ENCODE measurements at places on chromosomes 11 and 22. TPM values are rescaled to one million over a fixed set of nuclear protein-coding genes. Genes with fewer than 3 reads are reported as not detected.
A peak's percentile ranks its signal among the peaks of the same experiment; 100 is the strongest.

DNA sequence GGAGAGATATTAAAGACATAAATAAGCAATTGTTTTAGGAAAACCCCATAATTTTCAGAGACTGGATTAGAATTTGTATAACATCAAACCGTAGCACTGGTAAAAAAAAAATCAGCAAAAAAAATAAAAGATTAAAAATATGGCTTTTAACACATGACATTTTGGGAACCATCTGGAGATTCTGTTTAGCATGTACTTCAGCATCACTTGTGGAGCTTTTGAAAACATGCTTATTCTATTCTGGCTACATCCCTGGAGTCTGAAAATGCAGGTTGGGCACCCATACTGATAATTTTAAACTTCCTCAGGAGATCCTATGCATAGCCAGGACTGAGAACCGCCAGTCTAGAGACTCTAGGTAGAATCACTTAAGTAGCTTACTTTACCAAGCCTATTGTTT is 1190.9 kb downstream of the LRRC4C start:
- no peak overlapping the region for H3K27ac ChIP-seq
- no peak for DNase-seq
- H3K27me3 ChIP-seq: no peaks in the 10 kb centered on the region
- H3K4me1 ChIP-seq: no peaks in the 10 kb centered on the region
- no peaks in the 10 kb centered on the region for H3K36me3 ChIP-seq

The CYTH4 gene
- total RNA-seq: 107 TPM

The TTC9C gene
- total RNA-seq: 44.3 TPM

- no peak for DNase-seq
- H3K4me1 ChIP-seq: no peaks in the 10 kb centered on the region
- no peak overlapping the region for H3K4me3 ChIP-seq
- no peak overlapping the region for H3K27ac ChIP-seq
- no peaks in the 10 kb centered on the region for H3K36me3 ChIP-seq
Measured at GRCh38 chr11:7046474-7047175, 26.3 kb downstream of the NLRP14 start.

The FAM180B gene
- not detected for total RNA-seq

DNA sequence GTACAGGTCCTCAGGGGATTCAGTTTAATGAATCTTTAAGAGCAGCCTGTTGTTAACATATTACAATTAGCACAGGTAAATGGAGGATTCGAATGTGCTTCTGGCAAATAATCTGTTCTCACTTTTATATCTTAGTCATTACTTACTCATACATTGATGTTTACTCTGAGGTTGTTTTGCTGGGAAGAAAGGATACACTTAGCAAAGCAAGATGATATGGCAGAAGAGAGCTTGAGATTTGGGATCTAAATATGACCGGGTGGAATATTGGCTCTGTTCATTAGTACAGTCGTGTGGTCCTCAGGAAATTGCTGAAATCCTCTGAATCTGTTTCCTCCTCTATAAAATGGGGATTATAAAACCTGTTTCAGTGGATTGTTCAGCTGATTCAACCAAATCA is 59.7 kb downstream of the SPON1 start:
- peaks cover 11% of the 10 kb centered on the region for H3K27me3 ChIP-seq
- DNase-seq: no peak
- no peak overlapping the region for H3K27ac ChIP-seq
- no peaks in the 10 kb centered on the region for H3K4me1 ChIP-seq
- no peak overlapping the region for H3K4me3 ChIP-seq

- H3K36me3 ChIP-seq: peaks cover 3% of the 10 kb centered on the region
- H3K4me3 ChIP-seq: peak overlapping the region; percentile 63
- H3K27me3 ChIP-seq: no peaks in the 10 kb centered on the region
- H3K27ac ChIP-seq: peak overlapping the region; percentile 95
- DNase-seq: peak; percentile 86
Measured at GRCh38 chr22:26642465-26643417, 14.6 kb upstream of the MIAT start.

- H3K36me3 ChIP-seq: no peaks in the 10 kb centered on the region
- H3K27me3 ChIP-seq: no peaks in the 10 kb centered on the region
- H3K27ac ChIP-seq: no peak overlapping the region
- H3K4me1 ChIP-seq: no peaks in the 10 kb centered on the region
- no peak for DNase-seq
Measured at GRCh38 chr22:28105413-28105812, 186.4 kb upstream of the PITPNB start.

- no peaks in the 10 kb centered on the region for H3K36me3 ChIP-seq
- H3K4me3 ChIP-seq: no peak overlapping the region
- DNase-seq: no peak
- H3K27me3 ChIP-seq: peaks cover 11% of the 10 kb centered on the region
- H3K27ac ChIP-seq: no peak overlapping the region
Measured at GRCh38 chr22:18056161-18056666, 21.6 kb upstream of the PEX26 start.

DNA sequence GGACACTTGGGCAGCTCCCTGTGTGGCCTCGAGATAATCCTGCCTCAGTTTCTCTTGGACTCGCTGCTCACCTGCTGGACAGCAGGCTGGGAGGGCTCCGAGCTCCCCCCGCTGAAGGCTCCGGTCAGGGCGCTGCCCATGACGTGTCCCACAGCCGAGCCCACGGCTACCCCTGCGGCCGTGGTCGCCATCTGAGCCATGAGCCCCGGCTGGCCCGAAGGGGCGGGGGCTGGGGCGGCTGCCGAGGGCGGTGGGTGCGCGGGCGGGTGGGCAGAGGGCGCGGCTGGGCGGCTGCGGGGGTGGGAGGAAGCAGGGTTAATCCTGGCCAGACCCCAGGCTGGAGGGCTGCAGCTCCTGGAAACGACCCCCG is 484 bp downstream of the CHCHD10 start:
- H3K27ac ChIP-seq: peak overlapping the region; percentile 79
- H3K4me3 ChIP-seq: peak overlapping the region; percentile 82
- peaks cover 63% of the 10 kb centered on the region for H3K4me1 ChIP-seq
- H3K36me3 ChIP-seq: peaks cover 22% of the 10 kb centered on the region

The TSPAN18 gene
- 8.7 TPM for total RNA-seq

GRCh38 chr11:102452461-102453301 is at the start of gene TMEM123:
Gene TMEM123, minus strand, starts transcription at chr11:102452765. Its CDS starts 142 bp downstream, at chr11:102452623.
- H3K4me3 ChIP-seq: peak within 1 kb of the TSS; percentile 97
- DNase-seq: peak; percentile 96
- peaks cover 41% of the 10 kb centered on the region for H3K36me3 ChIP-seq
- H3K4me1 ChIP-seq: peaks cover 77% of the 10 kb centered on the region
- no peaks in the 10 kb centered on the region for H3K27me3 ChIP-seq

The CTSW gene
- total RNA-seq: 381 TPM

GRCh38 chr22:39469681-39470450 is 13.1 kb downstream of the MGAT3 start:
- peak overlapping the region; percentile 36 for H3K27ac ChIP-seq
- no peaks in the 10 kb centered on the region for H3K27me3 ChIP-seq
- H3K4me1 ChIP-seq: peaks cover 35% of the 10 kb centered on the region
- H3K36me3 ChIP-seq: no peaks in the 10 kb centered on the region
- DNase-seq: no peak

DNA sequence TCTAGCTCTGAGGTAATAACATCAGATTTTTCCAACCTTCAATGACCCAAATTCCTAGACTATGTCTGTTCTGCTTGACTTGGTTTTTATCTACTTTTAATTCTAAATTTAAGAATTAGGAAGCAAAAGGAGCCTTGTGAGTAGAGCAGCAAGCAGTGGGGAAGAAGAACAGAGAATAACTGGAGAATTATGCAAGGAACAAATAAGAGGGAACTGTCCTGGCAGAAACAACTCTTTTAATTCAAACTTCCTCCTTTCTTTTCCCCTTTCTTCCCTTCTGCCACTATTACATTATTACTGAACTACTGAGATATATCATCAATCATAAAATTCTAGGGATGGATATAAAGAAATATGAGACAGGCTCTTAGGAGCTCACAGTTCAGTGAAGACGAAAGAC is 276.1 kb downstream of the SBF2 start:
- DNase-seq: no peak
- no peaks in the 10 kb centered on the region for H3K36me3 ChIP-seq
- peaks cover 10% of the 10 kb centered on the region for H3K4me1 ChIP-seq
- no peaks in the 10 kb centered on the region for H3K27me3 ChIP-seq

DNA sequence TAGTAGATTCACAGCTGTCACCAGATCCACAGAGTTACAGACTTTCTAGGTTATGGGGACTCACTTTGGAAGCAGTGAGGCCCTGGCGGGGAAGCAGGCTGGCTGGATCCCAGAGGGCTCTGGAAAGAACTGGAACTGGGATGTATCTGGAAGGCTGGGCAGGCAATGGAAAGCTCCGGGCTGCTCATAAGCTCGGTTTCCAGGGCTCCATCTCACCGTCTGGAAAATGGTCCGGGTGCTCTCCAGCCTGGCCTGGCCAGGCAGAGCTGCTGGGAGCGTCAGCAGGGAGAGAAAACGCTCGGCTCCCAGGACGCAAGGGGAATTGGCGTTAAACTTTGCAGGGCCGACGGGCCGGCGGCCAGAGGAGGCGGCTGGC is 335 bp upstream of the SEZ6L start:
- DNase-seq: no peak
- no peaks in the 10 kb centered on the region for H3K4me1 ChIP-seq
- no peak overlapping the region for H3K27ac ChIP-seq
- peaks cover 52% of the 10 kb centered on the region for H3K27me3 ChIP-seq

- no peaks in the 10 kb centered on the region for H3K4me1 ChIP-seq
- H3K36me3 ChIP-seq: no peaks in the 10 kb centered on the region
- no peak for DNase-seq
- peaks cover 19% of the 10 kb centered on the region for H3K27me3 ChIP-seq
Measured at GRCh38 chr11:11748706-11749365, 92.9 kb upstream of the USP47 start.

DNA sequence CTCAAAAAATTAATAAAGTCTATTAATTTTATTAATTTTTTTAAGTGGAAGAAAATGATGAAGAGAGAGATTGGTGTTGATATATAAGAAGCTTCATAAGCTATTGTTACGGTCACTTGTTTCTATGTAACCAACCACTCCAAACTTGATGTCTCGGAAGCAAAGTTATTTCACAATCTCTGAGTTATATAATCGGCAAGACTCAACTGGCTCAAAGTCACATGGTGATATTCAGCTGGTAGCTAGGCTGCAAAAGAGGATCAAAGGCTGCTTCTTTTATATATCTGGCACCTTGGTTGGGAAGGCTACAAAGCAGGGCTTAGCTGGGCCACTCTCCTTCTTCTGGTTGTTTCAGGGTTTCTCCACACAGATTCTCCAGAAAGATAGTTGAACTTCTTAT is 245.1 kb upstream of the ARHGAP42 start:
- no peaks in the 10 kb centered on the region for H3K27me3 ChIP-seq
- H3K36me3 ChIP-seq: no peaks in the 10 kb centered on the region
- no peak overlapping the region for H3K4me3 ChIP-seq
- H3K4me1 ChIP-seq: no peaks in the 10 kb centered on the region
- H3K27ac ChIP-seq: no peak overlapping the region
- no peak for DNase-seq

- no peak overlapping the region for H3K4me3 ChIP-seq
- no peaks in the 10 kb centered on the region for H3K27me3 ChIP-seq
- no peaks in the 10 kb centered on the region for H3K4me1 ChIP-seq
- H3K27ac ChIP-seq: no peak overlapping the region
- no peak for DNase-seq
Measured at GRCh38 chr11:15695096-15695721, 580.5 kb downstream of the INSC start.

The MYEOV gene
- not detected for total RNA-seq

Measured in activated CD8-positive, alpha-beta T cell treated with anti-CD3 and anti-CD28 coated beads, Interleukin-2, amount 10 ng/mL, durations not matched to agents 7 days and 5 days (primary cell).